ENCODE measurements at places on chromosomes 2 and 18. TPM values are rescaled to one million over a fixed set of nuclear protein-coding genes. Genes with fewer than 3 reads are reported as not detected.

IL36B gene
- total RNA-seq = 0.17 TPM

ASB18 gene
- not detected for total RNA-seq

BARD1 gene
- total RNA-seq = 6.2 TPM

STPG4 gene
- not detected for total RNA-seq

PIAS2 gene
- 9.9 TPM for total RNA-seq

DPP10 gene
- total RNA-seq = not detected

ATG16L1 gene
- 39.9 TPM for total RNA-seq

SPHKAP gene
- not detected for total RNA-seq

GPAT2 gene
- total RNA-seq = not detected

SEPTIN10 gene
- total RNA-seq = 44.1 TPM

Measured in A549 treated with Mapracorat at 1 μM for 4 hours (cell line).